ENCODE measurements at places on chromosomes 7 and 10.

- no peak for DNase-seq
Observed at GRCh38 chr10:86446440-86446839, 75.2 kb downstream of the WAPL start.

GRCh38 chr7:149773446-149774236 lies at the start of gene ZNF467:
TSS of gene ZNF467 (minus strand) at chr7:149773588. CDS start at chr7:149771032, 2,556 bp downstream.
- peak; percentile 49 for DNase-seq

GRCh38 chr10:111122127-111122526 lies 45.3 kb downstream of the ADRA2A start:
- DNase-seq = no peak

GRCh38 chr10:97204826-97205679 lies 19.3 kb upstream of the SLIT1 start:
- no peak for DNase-seq

- no peak for DNase-seq
Observed at GRCh38 chr10:112393341-112393740, 19.4 kb downstream of the ACSL5 start.

DNA sequence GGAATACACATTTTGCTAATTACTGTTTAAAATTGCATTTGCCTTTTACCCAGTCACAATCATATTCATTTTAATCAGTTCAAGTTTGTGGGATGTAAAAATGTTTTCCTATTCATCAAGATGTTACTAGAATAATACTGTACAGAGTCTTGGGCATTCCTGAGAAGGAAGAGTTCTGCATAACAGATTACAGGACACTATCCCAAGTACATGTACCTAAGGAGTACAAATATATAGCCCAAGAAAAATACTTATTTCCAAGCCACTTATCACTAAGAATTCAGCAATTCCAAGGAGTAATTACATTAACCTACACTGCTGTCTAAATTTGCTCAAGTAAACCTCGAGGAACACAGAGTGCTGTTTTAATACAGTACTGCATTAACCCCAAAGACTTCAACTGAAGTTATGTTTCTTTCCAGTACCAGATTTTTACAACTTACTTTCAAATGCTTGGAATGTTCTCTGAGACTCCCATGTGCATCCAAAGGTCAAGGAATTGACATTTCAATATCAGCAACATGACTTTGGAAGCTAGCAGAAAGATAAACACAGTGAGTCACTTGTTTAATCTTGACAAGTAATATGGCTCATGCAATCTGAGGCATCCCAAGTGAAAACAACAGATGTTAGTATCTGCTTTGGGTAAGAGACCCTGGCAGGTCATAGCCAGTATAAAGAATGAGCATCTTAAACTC lies 125.4 kb upstream of the BET1 start:
- DNase-seq = peak; percentile 87

DNA sequence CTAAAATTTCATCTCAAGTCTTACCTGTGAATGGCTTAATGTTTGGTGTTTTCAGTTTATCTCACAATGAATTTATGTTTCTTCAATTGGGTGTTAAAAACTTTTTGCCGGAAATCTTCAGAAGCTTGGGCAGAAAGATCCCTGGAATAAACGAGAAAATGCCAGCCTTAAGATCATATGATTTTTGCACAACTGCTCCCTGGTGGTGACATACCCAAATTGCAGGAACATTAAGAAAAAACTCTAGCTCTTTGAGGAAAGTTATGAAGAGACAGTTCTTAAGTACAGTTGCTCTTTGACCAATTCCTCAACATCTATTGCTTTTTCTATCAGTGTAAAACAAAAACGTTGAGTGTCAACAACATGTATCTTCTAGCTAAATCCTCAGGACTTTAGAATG lies 48.2 kb upstream of the CREB5 start:
- peak; percentile 26 for DNase-seq

GRCh38 chr10:42981358-42982236 lies 95.3 kb upstream of the RET start:
- DNase-seq = no peak

GRCh38 chr7:32588657-32589056 lies 93.4 kb downstream of the AVL9 start:
- DNase-seq = peak; percentile 68

GRCh38 chr7:149385195-149385950 lies 75.5 kb downstream of the ZNF777 start:
- DNase-seq = no peak

GRCh38 chr10:17735166-17735941 lies 16.6 kb upstream of the TMEM236 start:
- DNase-seq = no peak

- no peak for DNase-seq
Observed at GRCh38 chr7:114939484-114940097, 17.7 kb downstream of the MDFIC start.

GRCh38 chr7:93147363-93147762 lies 822 bp downstream of the SAMD9L start:
- peak; percentile 71 for DNase-seq

- DNase-seq = peak; percentile 71
Observed at GRCh38 chr7:108497082-108497725, 28.7 kb downstream of the PNPLA8 start.

- DNase-seq = no peak
Observed at GRCh38 chr10:70255329-70256299, 22.4 kb upstream of the PPA1 start.

DNA sequence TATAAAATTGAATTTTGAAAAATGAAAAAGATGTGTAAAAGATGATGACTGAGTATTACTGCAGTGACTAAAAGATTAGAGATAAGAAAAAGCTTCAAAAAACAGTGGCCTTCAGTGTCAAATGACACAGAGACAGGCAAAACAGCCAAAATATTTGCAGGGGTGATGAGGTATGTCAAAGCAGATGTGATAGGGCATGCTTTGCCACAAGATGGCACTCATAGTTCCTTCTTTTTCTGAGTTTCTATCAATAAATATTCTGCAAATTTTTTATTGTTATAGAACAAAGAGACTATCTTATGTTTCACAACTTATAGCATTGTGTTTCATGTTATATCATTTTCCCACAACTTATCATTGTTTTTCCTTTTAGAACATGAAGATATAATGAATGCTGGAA lies 344.1 kb upstream of the HPS1 start:
- peak; percentile 7 for DNase-seq

GRCh38 chr7:117281562-117281961 lies 41.3 kb downstream of the WNT2 start:
- no peak for DNase-seq

DNA sequence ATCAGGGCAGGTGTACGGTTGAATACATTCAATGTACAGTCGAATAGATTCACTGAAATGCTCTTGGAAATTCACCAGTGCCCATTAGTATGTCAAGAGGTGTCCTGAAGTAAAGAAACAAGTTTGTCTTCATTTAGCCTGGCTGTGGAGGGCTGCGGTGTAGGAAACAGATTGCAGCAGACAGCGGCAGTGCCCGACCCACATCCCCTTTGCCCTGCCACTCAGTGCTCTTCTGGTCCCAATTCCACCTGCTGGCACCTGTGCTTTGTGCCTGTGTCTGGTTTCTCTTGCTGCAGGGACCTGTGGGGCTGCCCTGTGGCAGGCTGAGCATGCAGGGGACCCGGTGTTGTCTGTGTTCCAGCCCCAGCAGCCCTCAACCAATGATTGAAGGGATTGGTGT lies 183.7 kb downstream of the RPS24 start:
- DNase-seq = no peak

DNA sequence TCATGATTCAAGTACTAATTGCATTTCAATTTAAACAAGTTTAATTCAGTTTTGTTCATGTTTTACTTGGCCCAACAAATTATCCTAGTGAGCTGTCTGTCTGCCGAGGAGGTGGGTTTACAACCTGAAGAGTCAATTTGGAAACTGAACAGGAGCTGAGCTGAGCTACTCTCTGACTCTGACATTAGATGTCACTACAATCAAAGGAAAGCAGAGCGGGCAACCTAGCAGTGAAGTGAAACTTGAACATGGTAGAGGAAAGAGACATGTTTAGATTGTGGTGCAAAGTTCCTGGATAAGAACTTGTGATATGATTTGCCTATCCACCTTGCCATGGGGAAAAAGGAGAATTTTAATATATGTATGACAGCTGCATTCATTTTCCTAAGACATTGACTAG lies 9.6 kb upstream of the AGR3 start:
- DNase-seq = peak; percentile 78

- DNase-seq = peak; percentile 85
Observed at GRCh38 chr7:100626530-100627237, 14.3 kb downstream of the MOSPD3 start.

DNA sequence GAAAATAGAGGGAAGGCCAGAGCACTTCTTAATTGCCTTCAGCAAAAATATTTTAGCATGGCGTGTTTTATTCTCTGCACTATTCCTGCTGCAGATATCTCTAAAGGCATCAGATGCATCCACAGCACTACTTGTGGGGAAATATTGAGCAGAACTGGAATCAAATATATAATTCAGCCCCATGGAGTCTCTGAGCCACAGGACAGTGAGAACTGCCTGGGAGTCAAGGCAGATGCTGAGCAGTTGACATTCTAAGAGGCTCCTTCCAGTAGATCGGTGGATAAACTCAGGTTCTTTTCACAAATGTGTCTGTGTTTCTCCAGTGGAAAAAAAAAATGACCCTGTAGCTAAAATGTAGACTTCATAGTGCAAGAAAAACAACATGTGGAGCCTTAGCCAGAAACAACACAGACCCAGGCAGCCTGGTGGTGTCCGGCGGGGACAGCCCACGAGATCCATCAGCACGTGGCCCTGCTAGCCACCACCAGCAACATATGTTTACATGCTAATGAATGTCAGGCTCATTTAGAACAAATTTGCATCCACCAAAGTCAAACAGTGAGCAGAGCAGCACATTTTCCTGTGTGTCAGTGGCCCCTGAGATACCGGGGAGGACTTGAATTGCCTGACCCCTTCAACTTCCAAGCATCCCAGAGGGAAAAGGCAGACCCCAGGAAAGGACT lies 123.3 kb upstream of the PFKP start:
- DNase-seq = no peak

DNA sequence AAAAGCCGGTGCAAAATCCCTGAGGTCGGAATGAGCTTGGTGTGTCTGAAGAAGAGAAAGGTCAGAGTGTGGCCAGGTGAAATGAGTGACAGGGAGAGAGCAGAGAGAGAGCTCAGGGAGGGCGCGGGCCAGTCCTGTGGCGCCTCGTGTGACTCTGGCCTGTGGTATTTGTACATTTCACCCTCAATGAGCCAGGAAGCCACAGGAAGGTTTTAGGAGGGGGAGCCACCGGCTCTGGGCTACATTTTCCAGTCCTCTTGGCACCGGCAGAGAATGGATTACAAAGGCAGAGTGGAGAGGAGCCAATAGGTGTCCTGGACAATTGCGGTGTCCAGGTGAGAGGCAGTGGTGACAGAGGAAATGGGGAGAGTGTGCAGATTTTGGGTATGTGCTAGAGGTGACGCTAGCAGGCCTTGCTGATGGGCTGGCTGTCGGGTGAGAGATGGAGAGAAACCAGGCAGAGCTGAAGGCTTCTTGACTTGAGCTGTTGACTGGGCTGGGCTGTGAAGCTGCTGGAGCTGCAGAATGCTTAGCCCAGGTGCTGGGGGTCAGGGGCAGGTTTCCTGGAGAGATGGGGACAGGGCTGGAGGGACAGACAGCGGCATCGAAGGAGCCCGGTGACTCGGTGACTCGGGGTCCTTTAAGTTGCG lies 38.1 kb downstream of the COL13A1 start:
- DNase-seq = peak; percentile 90

- no peak for DNase-seq
Observed at GRCh38 chr10:14374745-14375445, 44.2 kb upstream of the FRMD4A start.

- no peak for DNase-seq
Observed at GRCh38 chr10:106341356-106341755, 823.1 kb downstream of the SORCS1 start.
